ENCODE measurements at places on chromosomes 1 and 21.

- DNase-seq: peak; percentile 63
Observed at GRCh38 chr1:182392050-182393028, 749 bp upstream of the GLUL start.

GRCh38 chr1:242146652-242147051, 147.8 kb upstream of the MAP1LC3C start:
- peak; percentile 21 for DNase-seq

DNA sequence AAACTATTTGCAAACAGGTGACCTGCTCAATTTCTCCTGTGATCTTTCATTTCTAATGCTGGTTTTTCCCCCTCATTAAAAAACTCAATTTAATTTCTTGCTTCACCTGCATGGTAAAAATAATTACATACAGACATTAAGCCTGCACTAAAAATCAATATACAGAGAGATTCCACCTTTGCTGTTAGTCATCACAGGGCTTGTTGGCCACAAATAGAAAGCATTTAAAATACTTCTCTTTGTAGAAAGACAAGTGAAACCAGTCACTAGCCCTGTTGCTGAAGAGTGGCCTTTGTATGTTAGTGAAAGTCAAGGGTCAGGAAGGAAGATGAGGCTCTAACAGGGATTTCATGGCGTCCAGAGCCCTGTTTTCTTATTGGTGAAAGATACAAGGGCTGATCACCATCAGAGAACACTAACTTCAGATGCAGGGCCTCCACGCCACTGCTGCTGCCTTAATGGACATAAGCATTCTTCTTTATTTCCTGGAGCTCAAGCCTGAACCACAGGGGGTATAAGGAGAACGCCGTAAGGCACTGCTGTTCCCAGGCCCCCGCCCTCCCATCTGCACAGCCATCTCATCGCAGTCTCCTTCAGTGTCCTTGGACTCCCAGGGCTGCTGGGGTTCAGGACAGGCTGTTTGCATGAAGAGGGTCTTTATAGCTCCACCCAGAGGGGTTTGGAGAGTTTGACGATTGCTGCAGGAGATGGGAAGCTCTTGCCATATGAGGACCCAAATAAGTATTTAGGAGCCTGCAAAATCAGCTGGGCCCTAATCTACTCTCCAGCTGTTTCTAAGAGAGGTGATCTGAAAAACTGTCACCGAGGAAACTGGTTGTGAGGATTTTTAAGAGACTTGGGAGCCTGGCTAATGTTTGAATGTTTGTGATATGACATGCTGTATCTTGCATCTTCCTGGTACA, 117.3 kb upstream of the IRF2BP2 start:
- peak; percentile 81 for DNase-seq

- no peak for DNase-seq
Observed at GRCh38 chr1:8813016-8813763, 4.2 kb downstream of the RERE start.

DNA sequence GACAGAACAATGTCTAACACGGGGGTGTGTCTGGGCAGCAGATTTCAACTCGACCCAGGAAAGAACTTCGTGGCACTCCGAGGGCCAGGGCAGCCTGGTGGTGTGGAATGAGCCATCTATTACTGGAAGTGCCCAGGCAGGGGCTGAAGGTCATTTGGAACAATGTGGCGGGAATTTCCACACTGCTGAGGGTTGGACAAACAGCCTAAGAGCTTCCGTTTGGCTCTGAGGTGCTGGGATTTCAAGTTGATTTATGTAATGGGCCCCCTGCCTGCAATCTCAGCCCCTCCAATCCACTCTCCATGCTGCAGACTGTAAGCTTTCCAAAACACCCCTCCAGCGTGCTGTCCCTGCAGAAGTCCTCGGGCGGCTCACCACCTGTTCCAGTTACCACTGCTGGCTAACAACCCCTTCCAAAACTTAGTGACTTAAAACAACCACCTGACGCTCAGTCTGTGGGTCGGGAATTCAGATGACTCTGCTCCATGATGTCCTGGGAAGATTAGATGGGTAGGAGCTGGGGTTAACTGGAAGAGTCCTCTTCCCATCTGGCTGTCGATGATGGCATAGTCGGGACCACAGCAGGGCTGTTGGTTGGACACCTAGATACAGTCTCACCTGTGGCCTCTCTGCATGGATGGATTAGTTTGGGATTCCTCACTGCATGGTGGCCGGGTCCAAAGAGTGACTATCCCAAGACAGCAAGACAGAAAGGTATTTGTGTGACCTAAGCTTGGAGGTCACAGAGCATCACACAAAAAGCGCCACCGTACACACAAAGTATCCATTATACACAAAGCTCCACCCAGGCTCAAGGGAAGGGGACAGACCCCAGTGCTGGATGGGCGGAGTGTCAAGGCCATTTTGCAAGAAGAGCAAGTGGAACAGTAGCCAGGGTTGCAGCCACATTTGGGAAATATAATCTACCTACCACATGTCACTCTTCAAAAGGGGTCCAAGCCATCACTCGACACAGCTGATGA, 89.7 kb upstream of the IFFO2 start:
- DNase-seq: no peak

DNA sequence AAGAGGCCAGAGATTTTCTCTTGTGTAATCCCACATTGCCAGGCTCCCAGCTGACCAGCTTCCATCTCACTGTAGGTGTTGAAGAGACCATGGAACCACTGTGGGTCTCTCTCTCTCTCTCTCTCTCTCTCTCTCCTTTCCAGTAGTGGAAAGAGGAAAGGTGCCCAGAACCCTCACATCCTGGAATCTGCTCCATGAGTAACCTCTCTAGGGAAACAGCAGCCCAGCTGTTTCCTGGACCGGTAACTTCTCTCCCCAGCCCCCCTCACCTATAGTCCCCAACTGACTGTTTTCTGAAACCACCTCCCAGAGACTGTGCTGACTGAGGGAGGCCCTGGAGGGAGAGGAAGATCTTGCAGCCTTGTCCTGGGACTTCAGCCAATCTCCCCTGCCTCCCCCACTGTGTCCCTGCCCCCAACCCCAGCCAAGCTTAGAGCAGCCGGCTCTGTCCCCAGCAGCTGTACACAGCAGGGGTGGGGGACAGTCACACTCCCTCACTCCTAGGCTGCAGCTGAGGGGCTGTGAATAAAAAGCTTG, 20.6 kb upstream of the SLC45A3 start:
- no peak for DNase-seq

DNA sequence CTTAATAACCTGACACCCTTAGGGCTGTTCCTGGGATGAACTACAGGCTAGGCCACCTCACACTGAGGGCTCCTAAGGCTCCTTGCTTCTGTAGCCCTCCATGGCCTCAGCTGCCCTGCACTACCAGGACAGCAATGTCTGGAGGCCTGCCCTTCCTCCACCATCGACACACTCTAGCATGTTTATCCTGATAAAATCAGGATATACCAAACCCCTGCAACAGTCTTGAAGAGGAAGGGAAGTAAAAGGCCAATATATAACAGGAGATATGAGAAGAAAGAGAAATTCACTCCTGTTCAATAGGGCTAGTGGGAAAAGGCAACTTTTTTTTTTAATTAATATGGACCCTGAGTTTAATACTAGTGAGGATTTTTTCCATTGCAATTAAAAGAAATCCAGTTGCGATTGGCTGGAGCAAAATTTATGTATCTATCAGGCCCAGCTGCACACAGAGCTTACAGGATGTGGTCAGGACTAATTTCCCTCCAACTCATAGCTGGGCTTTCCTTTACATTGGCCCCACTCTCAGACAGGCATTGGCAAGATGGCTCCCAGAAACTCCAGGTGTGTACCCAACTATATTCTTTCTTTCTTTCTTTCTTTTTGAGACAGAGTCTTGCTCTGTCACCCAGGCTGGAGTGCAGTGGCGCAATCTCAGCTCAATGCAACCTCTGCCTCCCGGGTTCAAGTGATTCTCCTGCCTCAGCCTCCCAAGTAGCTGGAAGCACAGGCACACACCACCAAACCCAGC, 13.5 kb upstream of the ATP2B4 start:
- DNase-seq: no peak

DNA sequence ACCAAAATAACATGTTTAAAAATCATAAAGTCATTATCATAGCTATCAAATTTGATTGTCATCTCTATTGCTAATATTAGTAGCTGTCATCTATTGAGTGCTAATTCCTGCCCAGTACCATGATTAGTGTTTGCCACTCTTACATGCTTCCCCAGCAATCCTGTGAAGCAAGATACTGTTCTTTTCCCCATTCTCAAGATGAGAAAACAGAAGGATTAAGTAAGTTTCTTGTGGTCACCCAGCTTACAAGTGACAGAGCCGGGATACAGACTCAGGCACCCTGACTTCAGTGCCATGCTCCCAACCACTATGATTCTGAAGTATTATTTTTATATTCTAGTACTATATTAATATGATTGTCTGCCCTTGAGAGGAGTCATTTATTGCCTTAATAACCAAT, 36.5 kb downstream of the LRRC8C start:
- DNase-seq: peak; percentile 88

DNA sequence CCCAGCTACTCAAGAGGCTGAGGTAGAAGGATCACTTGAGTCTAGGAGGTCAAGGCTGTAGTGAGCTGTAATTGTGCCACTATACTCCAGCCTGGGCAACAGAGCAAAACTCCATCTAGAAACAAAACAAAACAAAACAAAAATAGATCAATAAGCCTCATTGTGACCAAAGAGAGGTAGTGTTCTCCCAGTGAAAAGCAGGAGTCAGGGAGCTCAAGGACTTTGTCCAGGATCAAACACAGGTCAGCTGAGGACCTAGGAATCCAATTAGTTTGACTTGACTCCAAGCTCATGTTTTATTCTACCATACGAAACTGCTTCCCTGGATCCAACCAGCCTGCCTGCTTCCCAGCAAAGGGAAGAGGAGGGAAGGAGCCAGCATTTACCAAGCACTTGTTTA, 21.5 kb upstream of the QSOX1 start:
- DNase-seq: no peak

DNA sequence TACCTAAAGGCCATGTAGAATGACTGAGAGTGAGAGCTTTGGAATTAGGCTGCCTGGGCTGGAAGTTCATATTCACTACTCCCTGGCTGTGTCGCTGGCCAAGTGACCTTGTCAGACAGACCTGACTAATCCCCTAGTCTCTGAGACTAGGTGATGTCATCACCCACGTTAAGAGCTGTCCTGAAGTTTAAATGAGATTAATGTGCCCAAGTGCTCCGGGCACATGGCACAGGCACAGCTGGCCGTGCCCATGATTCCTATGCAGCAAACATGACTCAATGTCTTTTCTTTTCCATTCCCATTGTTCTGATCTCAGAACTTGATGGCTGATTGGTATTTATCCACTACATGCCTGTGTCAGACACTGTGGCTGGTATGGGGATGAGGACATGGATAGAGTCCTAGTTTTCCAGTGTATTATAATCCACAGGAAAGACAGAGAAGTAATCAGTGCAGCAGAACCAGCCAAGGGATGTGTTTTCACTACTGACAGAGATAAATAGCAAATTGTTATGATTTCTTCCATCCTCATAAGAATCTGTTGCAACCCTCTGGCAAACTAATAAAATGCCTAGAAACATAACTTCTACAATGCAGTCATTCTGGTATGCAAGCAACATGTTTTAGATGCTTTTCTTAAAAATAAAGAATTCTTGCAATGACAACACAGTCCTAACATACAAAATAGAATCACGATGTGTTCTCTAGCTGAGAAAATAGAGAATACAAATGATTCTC, 180.9 kb downstream of the PCP4 start:
- DNase-seq: no peak

DNA sequence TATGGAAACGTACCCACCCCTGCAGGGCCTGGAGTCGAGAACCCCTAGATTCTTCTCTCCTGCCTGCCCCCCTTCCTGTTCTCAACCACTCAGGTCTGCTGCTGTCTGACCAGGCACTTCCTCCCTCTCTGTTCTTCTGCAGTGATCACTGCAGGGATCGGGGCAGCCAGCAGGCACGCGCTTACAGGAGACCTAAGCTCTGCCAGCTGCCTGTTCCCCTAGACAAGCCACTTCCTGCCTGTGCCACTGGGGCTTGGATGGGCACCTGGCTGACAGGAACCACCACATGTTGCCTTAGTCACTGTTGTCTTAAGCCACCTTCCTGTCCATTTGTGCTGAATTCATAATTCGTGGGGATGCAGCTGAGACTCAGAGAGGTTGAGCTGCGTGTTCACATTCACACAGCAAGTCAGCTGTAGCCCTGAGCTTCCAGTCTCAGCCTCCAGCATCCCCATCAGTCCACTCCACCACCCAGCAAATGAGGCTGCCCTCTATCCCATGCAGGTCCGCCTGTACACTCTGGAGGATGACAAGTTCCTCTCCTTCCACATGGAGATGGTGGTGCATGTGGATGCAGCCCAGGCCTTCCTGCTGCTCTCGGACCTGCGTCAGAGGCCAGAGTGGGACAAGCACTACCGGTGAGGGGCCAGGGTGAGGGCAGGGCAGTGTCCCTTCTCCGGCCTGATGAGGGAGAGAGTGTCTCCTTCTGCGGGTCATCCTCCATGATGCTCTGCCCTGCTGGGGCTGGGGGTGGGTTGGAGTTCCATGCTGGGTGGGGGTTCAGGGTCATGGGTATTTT, 18.6 kb downstream of the FAM151A start:
- no peak for DNase-seq

- peak; percentile 49 for DNase-seq
Observed at GRCh38 chr1:109636201-109636952, 16.7 kb downstream of the AMPD2 start.

GRCh38 chr1:96049759-96050409, 671.7 kb upstream of the PTBP2 start:
- DNase-seq: no peak

GRCh38 chr1:110345480-110345879, 6.3 kb downstream of the RBM15 start:
- no peak for DNase-seq

GRCh38 chr1:192277635-192278034, 39.2 kb upstream of the RGS21 start:
- no peak for DNase-seq

GRCh38 chr1:165960136-165960535, 132.7 kb downstream of the UCK2 start:
- no peak for DNase-seq

- no peak for DNase-seq
Observed at GRCh38 chr1:212244441-212244840, 40.8 kb upstream of the PPP2R5A start.

Measured in inflammatory macrophage treated with lipopolysaccharide for 4 hours (primary cell).